Activated T-helper 2 cell treated with anti-CD3 and anti-CD28 coated beads, Interferon-gamma antibody, Interleukin-2, Interleukin-4, amounts not matched to agents 10 μg/mL and 5 μg/mL and 100 μg/mL, durations not matched to agents 14 hours and 24 hours and 36 hours (primary cell): ENCODE measurements at places on chromosomes 13 and 19.

GRCh38 chr13:64877176-64877575 is 2353.0 kb downstream of the PCDH9 start:
- DNase-seq: no peak

GRCh38 chr19:51710163-51710562 is 13.6 kb downstream of the HAS1 start:
- no peak for DNase-seq

- DNase-seq: no peak
Observed at GRCh38 chr19:41355035-41355434, 1.3 kb upstream of the TGFB1 start.

GRCh38 chr13:38582133-38582532 is 104.7 kb upstream of the FREM2 start:
- DNase-seq: no peak

DNA sequence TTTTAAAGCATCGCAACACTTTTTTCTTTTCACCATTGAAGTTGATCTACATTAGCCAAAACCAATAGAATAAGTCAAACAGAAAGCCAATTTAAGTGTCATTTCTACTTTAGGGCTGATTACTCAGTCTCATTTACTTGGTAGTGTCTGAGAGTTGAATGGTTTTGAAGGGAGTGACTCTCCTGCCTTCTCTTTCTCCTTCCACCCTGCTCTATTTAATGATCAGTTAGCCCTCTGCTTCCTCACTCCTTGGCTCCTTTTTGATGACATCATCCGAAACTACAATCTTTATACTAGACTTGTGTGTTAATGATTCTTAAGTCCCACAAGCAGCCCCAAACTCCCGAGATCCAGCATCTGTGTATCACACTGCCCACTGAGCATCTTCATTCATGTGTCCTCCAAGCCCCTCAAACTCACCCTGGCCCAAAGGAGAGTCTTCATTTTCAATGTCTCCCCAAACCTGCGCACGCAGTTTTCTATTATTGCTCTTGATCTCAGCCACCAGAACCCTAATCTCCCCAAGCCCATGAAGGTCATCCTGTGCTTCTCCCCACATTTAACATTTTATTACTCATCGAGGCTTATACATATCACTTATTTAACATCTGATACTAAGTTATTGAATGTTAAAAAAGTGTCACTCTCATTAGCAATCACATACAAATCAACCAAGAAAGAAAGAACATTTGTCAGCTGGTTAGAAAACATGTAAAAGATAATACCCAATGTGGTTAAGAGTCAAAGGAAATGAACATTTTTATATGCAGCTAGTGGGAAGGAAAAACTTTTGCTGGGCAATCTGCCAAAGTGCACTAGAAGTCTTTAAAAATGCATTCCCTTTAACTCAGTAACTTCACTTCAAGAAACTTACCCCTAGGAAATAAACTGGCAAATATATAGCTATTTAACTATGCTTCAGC is 32.2 kb upstream of the ARGLU1 start:
- no peak for DNase-seq

- DNase-seq: no peak
Observed at GRCh38 chr19:44576843-44577565, 36.4 kb upstream of the IGSF23 start.

DNA sequence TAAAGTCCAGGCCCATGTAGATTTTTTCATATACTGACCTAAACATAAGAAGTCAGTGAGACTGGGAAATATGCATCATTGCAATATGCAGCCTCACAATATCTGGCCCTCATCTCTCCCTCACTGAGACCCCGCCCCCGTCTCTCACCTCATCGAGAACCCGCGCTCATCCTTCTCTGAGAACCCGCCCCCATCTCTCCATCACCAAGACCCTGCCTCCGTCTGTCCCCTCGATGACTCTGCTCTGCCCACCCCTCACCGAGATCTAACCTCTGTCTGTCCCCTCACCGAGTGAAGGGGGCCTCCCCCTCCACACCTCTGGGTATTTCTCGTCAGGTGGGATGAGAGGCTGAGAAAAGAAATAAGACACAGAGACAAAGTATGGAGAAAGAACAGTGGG is 20.5 kb upstream of the ZNF846 start:
- DNase-seq: no peak

GRCh38 chr19:31641591-31641990 is 292.4 kb upstream of the TSHZ3 start:
- no peak for DNase-seq

GRCh38 chr19:15422296-15423075 is 3.7 kb upstream of the AKAP8L start:
- no peak for DNase-seq

- DNase-seq: no peak
Observed at GRCh38 chr13:32257649-32258048, 57.5 kb downstream of the ZAR1L start.

DNA sequence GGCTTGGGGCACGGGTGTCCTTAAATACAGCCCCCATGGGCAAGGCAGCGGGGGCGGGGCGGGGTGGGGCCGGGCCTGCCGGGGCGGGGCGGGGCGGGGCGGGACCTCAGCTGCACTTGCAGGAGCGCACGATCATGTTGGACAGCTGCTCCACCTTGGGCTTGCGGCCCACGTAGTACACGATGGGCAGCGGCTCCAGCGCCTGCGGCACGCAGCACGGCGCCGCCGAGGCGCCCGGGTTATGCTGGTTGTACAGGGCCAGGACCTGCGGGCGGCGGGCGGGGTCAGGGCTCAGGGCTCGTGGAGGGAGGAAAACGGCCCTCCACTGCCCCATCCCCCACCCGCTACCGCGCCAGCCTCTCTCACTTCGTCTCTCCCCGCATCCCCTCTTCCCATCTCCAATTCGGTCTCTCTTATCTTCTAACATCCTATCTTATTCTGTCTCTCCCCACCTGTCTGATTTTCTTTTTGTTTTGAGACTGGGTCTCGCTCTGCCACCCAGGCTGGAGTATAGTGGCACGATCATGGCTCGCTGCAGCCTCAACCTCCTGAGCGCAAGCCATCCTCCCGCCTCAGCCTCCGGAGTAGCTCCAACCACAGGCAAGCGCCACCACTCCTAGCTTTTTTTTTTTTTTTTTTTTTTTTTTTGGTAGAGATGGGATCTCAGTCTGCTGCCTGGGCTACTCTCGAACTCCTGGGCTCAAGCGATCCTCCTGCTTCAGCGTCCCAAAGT is 21.1 kb downstream of the CCDC97 start:
- no peak for DNase-seq

DNA sequence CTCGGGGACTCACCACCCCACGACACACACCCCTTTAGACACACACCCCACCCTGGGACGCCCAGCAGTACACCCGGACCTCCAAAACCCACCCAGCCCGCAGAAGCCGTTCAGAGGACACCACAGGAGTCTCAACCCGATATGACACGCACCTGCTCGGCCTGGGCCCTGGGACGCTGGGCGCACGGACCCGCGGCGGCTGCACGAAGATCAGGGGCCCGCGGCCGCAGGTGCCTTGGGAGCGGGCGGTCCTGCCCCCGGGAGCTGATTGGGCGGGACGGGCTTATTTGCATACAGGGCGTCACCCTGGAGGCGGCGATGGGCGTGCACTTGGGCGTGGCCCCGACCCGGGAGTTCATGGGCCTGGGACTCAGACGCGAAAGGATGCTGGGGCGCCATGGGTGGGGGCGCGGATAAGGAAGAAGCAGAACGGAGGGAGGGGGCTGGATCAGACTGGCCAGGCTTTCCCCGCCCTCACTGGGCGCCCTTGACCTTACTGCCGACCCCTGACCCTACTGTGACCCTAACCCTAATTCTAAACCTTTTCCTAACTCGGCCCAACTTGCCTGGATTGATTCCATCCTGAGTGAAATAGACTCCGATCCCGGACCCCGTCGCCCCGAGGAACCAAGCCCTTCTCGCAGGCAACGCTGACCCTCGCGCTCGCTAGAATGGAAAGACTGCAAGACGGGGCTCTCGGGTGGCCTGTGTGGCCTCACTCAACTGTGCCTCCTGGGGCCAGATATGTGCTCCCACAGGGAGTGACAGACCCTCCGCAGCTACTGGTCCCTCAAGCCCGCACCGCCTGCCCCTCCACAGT is at the start of gene MEF2B:
TSS of gene MEF2B (minus strand) at position 211 of the 820 bp plus-strand sequence. CDS start 19,528 bp downstream, outside the sequence.
- DNase-seq: peak; percentile 78

DNA sequence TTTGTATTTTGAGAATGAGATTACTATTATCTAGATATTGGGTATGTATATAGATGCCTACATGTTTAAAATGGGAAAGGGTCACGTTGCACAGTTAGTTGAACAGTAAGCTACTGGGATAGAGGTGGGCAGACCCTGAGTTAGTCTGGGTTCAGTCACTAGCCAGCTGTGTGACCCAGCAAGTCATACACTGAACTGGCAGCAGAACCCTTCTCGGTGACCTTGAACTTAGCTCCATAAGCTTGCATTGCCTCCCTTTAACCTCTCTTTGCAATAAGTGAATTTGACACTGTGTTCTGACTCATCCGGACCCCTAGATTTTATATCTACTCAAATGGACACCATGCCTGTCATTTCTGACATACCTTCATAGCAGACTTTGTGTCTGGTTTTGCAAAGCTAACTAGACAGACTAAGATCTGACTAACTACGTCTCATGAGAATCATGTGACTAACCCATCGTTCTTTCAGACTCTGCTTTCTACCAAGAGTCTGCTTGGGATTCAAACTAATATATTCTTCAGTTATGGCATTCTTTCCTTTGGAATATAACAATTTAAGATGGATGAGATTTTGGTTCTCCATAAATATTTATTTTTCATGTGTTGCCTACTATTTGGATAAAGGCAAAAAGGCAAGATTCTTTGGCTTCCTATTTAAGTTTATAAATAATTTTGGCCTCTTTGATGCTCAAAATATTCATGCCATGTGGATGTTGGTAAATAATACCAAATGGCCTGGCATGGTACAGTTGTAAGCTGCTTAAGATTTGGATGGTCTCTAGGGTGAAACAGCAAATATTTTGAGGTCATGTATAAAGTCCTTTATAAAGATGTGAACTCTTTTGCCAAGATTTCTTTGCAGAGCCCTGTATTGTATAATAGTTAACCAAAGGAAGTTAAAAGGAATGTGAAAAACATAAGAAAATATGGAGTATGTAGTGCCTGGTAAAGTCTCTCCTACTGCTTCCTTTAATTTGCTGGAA is 159.3 kb downstream of the ITGBL1 start:
- no peak for DNase-seq

- no peak for DNase-seq
Observed at GRCh38 chr13:34435338-34435737, 506.7 kb upstream of the NBEA start.

- DNase-seq: no peak
Observed at GRCh38 chr13:106498158-106498557, 37.3 kb downstream of the EFNB2 start.

DNA sequence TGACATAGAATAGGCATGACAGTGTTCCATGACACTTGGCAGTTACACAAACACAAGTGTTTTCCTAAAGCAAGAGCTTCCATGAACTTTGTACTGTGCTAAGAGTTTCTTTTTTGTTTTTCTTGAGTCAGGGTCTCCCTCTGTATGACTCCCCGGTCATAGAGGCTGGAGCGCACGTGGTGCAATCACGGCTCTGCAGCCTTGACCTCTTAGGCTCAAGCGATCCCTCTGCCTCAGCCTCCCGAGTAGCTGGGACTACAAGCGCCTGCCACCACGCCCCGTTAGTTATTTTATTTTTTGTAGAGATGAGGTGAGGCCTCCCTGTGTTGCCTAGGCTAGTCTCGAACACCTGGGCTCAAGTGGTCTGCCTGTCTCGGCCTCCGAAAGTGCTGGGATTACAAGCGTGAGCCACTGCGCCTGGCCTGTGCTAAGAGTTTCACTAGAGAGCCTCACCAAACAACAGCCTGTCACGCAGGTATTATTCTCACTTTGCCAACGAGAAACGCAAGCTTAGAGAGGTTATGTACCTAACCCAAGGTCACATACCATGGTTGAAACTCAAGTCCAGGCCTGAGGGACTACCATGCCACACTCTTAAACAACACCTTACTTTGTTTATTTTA is 355.9 kb downstream of the KLF12 start:
- no peak for DNase-seq

DNA sequence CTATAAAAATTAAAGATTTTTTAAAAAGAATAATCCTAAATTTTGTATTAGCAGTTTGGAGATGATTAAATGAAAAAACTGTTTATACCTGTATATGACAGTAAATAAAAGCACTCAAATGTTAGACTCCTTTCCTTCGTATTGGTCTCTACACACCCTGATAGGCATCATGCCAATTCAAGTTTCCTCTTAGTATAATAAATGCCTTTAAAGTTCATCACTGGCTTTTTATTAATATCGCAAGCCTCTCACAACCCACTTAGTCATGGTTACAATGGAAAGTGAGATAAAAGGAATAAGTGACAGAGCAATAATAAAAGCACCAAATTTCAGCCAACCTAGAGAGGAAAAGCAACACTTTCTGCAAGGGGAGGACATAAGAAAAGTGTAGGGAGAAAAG is 102.2 kb downstream of the PIBF1 start:
- DNase-seq: no peak

DNA sequence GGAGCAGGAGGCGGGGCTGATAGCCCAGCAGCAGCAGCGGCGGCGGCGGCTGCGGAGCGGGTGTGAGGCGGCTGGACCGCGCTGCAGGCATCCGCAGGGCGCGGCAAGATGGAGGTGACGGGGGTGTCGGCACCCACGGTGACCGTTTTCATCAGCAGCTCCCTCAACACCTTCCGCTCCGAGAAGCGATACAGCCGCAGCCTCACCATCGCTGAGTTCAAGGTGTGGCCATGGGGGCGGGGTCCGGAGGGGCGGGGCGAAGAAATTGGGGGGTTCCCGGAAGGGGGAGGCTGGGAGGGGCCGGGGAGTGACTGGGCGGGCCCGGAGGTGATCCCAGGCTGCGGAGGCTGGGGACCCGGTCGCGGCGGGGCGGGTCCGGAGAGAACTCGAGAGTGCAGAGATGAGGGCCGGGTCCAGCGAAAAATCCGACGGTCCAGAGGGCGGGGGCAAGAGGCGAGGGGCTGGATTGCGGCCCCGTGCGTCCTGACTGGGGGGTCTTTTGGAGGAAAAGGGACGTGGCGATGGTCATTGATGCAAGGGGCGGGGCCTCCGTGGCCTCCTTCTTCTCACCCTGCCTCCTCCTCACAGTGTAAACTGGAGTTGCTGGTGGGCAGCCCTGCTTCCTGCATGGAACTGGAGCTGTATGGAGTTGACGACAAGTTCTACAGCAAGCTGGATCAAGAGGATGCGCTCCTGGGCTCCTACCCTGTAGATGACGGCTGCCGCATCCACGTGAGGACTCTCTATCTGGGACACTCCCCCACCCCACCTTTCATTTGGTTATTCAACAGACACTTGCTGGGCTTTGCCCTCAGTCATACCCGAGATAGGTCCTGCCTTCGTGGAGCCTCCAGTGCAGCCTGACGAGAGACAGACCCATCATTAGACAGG is at the start of gene TBCB:
TSS of gene TBCB (plus strand) at position 16 of the 891 bp plus-strand sequence. CDS start at position 109, 93 bp downstream.
- no peak for DNase-seq

- no peak for DNase-seq
Observed at GRCh38 chr13:59279576-59279975, 884.2 kb downstream of the DIAPH3 start.

DNA sequence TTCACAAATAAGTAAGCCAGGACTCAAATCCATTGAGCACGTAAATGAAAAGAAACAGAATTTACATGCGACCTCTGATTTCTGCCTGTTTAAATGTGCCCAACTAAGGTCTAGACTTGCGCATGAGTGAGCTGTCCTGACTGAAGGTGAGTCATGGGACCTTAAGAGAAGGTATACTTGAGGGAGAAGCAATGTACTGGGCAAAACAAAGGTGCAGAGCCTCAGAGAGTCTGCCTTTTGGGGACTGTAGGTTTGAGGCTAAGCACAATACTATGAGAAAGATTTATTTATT is 45.8 kb downstream of the UFM1 start:
- DNase-seq: no peak
